ENCODE measurements at places on chromosomes 2 and 18.
A peak's percentile ranks its signal among the peaks of the same experiment; 100 is the strongest.

DNA sequence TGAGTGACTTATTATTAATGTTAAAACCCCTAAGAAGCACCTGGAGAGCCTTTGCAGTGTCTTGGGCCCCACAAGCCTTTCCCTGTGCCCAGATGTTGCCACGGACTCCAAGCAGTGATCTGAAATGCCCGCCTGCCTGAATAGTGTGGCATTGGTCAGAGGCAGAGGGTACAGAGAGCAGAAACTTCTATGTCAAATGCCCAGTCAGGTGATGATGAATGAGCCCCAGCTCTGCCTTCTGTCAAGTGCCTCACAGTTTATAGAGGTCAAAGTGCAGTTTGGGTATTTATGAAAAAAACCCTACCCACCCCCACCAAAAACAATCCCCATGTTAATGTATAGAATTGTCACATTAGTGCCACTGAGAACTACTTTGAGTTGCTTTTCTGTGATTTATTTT lies 170.0 kb upstream of the SIX3 start:
- no peak for DNase-seq

GRCh38 chr2:170969872-170970496 lies 40.9 kb downstream of the GORASP2 start:
- no peak for DNase-seq

DNA sequence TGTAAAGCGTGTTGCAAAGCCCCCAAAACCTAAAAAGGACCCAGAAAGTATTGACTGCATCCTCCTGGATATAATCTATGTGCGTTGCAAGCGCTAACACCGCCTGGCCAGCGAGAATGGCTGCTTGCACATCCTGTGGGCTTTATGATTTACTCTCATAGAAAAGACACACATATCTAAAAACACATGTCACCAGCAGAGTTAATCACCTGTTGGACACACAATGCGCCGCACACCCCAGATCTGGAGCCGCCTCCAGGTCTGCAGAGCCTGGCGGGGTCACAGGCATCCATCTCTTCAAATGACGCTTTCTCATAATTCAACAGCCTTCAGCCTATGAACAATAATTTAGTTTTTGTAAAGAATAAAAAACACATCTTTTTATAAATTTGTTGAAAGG lies 186.5 kb downstream of the RTP5 start:
- DNase-seq, result no peak

DNA sequence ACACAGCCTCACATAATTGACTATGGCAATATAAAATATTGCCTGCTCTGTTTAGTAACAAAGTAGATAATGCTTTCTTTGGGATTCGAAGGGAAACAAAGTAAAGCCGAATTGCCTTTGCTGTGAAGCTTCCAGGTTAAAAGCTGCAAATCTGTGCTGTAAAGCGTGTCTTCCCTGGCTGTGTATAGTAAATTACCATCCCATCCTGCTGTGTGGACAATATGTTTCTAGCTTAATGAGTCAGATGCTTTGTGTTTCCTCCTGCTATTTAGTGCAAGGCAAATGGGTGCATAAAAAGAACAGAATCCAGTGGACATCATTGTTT lies 265.1 kb downstream of the SOCS6 start:
- DNase-seq, result no peak

- no peak for DNase-seq
These were observed 110.3 kb downstream of the SMAD7 start for GRCh38 chr18:48840491-48840877.

DNA sequence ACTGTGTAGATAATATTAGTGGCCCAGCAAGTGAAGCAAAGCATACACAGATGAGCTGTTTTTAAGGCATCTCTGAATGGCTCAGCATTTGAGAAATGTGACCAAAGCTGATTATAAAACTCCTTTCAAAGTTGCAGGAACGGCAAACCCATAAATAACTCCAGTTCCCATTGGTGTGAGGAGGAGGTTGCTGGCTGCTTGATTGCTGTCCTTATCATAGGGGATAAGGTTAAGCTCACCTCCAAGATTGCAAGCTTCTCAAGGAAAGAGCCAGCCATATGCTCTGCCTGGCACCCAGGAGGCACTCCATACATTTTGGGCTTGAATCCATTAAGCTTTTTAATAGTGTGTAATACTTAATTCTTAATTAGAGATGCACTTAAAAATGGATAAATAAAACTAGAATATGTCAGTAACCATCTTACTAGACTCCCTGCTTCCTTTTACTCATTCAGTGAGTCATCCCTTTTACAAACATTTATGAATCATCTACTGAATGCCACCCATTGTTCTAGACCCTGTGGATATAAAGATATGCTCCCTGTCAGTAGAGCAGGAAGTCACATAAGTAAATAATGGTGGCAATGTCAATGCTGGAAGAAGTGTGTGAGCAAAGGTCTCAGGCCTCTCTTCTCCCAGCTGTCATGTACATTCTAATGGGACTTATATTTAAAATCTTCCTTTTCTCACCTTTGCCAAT lies 99.3 kb downstream of the SPATS2L start:
- peak; percentile 89 for DNase-seq

- DNase-seq, result no peak
These were observed 356.7 kb upstream of the LYPD1 start for GRCh38 chr2:133026536-133027177.

DNA sequence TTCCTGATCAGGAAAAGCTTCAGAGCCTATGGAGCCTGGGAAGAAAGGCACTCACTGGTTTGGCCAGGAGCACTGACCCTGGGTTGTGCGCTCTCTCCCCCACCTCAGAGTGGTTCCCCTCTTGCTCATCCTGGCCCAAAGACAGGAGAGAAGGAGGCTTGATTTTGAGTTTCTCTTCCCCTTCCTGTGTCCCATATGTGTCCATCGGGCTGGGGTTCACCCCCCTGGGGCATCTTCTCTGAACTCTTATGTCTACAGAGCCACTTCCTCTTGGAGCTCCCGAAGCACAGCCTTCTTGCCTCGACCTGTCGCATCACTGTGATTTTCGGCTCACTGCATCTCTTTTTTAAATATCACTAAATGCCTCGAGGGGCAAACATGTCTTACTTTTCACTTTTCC lies 692.3 kb downstream of the RNF144A start:
- no peak for DNase-seq

DNA sequence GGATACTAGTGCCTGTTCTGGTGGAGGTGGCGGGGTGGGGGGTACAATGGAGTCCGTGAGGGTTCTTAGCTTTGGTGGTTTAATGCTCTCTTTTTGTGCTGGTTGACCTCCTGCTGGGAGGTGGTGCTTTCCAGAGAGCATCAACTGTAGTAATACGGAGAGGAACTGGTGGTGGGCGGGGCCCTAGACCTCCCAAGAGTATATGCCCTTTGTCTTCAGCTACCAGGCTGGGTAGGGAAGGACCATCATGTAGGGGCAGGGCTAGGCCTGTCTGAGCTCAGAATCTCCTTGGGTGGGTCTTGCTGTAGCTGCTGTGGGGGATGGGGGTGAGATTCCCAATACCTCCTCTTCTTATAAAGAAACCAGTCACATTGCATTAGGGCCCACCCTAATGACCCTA lies 27.1 kb downstream of the CAMKMT start:
- DNase-seq, result peak; percentile 2

- no peak for DNase-seq
These were observed 76.1 kb upstream of the MC4R start for GRCh38 chr18:60448487-60449267.

DNA sequence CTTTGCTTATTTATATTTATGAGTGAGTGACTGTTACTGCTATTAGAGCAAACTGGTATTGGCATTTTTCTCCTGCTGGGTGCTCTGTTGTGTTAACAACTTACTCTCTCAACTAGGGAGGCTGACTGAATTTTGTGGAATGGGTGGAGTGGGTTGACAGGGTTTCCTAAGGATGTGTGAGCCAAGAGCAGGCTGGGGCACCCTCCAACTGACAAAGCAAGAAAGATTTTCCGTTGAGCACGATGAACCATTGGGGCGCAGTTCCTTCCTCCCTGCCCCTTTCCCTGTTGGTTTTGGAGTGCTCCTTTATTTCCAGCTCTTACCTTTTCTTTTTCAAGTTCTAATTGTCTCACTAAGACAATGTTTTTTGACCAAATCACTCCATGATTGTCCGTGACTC lies 20.3 kb downstream of the SEH1L start:
- no peak for DNase-seq

GRCh38 chr18:7524786-7525185 lies 42.3 kb upstream of the PTPRM start:
- peak; percentile 13 for DNase-seq

- peak; percentile 76 for DNase-seq
These were observed 23.7 kb upstream of the SPRED2 start for GRCh38 chr2:65456064-65456463.

GRCh38 chr2:191907091-191907490 lies 60.2 kb upstream of the CAVIN2 start:
- DNase-seq, result no peak

- DNase-seq, result no peak
These were observed 298.6 kb downstream of the SUCLG1 start for GRCh38 chr2:84160453-84160852.

- peak; percentile 96 for DNase-seq
These were observed 491 bp downstream of the L3MBTL4 start for GRCh38 chr18:6414118-6414722.

DNA sequence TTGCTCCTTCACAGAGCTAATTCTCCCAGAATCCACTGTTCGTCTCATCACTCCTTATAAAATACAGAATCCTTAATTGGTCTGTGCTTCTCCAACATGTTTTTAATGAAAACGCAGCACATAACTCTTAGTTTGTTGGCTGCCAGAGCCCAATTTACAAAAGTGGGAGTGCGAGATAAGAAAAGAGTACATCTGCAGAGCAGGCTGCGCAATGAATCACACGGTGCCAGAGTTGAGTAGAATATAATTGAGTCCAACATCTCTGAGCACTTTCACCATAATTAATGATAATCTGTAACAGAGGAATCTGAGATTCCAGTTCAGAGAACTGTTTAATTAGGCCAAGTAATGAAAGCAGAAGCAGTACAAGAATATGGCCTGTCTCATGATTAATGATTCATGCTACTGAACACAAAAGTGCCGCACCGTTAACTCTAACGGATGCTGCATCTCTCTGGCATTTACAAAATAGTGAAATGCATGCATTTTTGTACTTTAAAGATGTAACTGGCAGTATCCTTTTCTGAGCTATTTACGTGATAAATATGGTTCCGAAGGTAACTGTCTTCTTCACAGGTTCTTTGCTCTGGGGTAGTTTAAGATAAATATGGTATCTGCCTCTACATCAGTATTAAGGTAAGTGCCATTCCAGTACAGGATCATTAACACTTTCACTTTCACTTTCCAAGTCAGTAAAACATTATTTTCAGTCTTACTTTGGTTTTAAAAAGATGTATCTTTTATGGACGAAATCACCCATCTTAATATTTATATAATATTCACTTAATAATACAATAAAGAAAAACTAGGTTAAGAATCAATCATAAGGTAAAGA lies 785.6 kb downstream of the NR4A2 start:
- DNase-seq, result no peak
